ENCODE measurements at places on chromosomes 3 and 15. TPM values are rescaled to one million over a fixed set of nuclear protein-coding genes. Genes with fewer than 3 reads are reported as not detected.

Gene LCTL
- total RNA-seq, result not detected

Gene ZNF80
- 1.7 TPM for total RNA-seq

Gene SPATA12
- not detected for total RNA-seq

Gene FGF12
- total RNA-seq, result not detected

Gene TTLL13
- 1.0 TPM for total RNA-seq

DNA sequence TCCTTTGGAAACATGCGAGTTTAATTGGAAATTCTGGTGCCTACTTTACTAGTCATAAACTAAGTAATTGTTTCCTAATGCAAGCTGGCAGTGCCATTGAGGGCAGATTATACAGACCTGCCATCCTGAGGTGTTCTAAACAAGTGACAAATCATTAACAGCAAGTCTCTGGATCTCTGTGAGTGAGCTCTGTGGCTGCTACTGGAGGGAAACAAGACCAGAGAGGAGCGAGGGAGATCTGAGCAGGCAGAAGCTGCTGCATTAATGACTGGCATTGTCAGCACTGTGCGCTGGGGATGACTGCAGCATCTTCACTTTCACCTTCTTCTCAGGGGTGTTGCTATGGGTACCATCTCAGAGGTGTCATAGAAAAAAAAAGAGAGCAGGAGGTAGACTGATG, 308.4 kb upstream of the DPH6 start:
- H3K27me3 ChIP-seq, result no peaks in the 10 kb centered on the region
- H3K4me3 ChIP-seq, result no peak overlapping the region
- H3K27ac ChIP-seq, result no peak overlapping the region
- no peak for DNase-seq

DNA sequence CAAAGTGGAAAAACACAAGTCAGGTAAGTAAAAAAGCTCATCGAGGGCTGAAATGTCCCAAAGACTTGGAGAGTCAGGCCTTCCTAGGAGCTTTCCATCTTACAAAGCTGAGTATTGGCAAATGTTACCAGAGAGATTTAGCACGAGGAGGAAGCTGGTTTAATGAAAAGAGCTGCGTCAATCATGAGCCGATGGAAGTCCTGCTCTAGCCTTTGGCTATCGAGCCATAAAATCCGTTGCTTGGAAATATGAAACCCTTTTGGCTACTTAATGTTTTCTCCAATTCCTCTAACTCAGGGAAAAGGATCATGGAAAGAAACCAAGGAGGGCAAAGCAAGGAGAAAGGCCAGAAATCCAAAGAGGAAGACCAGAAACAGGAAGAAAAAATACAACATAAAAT, 1074.6 kb downstream of the FHIT start:
- no peak overlapping the region for H3K27ac ChIP-seq
- no peak overlapping the region for H3K4me3 ChIP-seq
- no peak for DNase-seq
- H3K36me3 ChIP-seq, result no peaks in the 10 kb centered on the region
- H3K4me1 ChIP-seq, result no peaks in the 10 kb centered on the region

DNA sequence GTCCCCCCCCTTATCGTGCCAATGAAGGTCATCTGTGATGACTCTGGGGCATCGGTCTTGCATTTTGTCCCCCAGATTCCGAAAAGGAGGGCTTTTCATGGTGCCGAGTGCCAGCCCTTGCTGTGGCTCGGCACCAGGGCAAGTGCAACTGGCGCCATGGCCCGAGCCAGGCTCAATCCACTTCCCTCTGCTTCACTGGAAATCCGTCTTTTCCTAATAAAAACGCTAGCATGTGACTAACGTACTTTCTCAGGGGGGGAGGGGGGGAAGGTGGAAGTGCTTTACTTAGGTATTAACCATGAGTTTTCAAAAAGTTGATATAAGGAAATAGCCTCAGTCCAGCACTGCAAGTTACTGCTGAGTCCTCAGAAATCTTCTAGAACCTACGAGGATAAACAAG, 20.5 kb downstream of the TRPM1 start:
- H3K27me3 ChIP-seq, result peaks cover 13% of the 10 kb centered on the region
- no peak for DNase-seq
- peaks cover 24% of the 10 kb centered on the region for H3K4me1 ChIP-seq
- H3K27ac ChIP-seq, result no peak overlapping the region
- H3K4me3 ChIP-seq, result peak overlapping the region; percentile 83

GRCh38 chr3:168061332-168061996, 34.3 kb downstream of the GOLIM4 start:
- H3K36me3 ChIP-seq, result no peaks in the 10 kb centered on the region
- peaks cover 8% of the 10 kb centered on the region for H3K4me1 ChIP-seq
- H3K4me3 ChIP-seq, result peak overlapping the region; percentile 9
- H3K27me3 ChIP-seq, result no peaks in the 10 kb centered on the region

DNA sequence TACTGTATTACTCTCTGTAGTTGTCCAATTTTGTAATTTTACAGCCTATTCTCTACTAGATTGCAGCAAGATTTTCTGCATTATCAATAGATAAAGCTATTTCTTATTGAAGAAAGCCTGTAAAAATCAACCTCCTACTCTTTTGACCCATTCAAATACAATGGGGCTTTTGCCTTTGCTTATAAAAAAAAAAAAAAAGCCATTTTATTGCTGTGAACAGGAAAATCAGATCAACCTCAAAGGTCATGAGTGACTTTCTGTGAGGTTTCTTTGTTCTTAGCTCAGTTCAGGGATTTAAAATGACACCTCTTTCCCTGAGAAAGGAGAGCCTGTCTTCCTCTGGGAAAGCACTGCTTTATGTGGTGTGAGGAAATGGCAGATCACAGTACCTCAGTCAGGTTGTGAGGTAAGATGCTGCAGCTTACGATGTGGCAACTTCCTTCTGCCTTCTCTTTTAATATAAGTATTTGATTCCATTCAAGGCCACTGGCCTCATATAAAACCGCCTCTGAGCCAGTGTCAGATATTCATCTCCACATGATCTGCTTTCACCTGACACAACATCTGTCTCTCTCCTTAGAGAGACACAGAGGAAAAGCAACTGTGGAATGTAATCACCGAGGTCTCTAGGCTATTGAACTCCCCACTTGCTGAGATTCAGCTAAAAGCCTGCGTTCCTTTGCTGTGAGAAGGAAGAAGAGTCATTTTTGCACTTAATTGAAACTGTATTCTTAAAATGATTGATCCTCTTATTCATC, 161.5 kb upstream of the MB21D2 start:
- no peak overlapping the region for H3K4me3 ChIP-seq
- no peak overlapping the region for H3K27ac ChIP-seq
- peaks cover 6% of the 10 kb centered on the region for H3K36me3 ChIP-seq
- H3K4me1 ChIP-seq, result no peaks in the 10 kb centered on the region
- no peak for DNase-seq
- H3K27me3 ChIP-seq, result peaks cover 8% of the 10 kb centered on the region

All from naive thymus-derived CD8-positive, alpha-beta T cell (primary cell).